ENCODE measurements at places on chromosomes 13 and 19.
A peak's percentile ranks its signal among the peaks of the same experiment; 100 is the strongest.

DNA sequence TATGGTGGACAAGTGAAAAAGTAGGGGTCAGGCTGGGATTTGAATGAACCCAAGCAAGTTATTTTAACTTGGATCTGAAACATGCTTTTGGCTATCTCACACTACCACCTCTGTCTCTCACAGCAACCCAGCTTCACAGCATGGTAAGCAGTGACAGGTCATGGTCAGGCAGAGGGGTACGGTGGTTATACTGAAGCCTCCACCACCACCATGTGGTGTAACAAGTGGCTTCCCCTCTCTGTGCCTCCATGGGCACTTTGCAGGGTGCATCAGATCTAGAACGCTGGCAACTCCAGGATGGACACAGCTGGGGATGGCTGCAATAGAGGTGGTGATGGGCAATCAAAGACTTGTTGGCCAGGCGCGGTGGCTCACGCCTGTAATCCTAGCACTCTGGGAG, 739 bp upstream of the TMEM145 start:
- no peak for DNase-seq

- peak; percentile 14 for DNase-seq
These were observed 197.1 kb downstream of the NDFIP2 start for GRCh38 chr13:79678100-79678499.

DNA sequence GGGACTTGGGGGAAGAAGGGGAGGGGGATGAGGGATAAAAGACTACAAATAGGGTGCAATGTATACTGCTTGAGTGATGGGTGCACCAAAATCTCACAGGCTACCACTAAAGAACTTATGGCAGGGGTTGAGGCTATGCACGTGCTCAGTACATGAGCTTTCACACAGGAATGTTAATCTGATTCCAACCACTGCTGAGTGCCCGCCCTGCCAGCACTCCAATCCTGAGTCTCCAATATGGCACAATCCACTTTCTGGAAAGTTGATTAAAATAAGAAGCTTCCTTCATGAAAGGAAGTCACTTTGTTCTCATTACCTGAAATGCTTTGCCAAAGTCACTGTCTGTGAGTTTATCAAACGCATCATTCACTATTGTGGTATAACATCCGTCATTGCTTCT, 463.0 kb downstream of the IRS2 start:
- no peak for DNase-seq

GRCh38 chr13:45406421-45406820, 11.8 kb downstream of the SLC25A30 start:
- no peak for DNase-seq

DNA sequence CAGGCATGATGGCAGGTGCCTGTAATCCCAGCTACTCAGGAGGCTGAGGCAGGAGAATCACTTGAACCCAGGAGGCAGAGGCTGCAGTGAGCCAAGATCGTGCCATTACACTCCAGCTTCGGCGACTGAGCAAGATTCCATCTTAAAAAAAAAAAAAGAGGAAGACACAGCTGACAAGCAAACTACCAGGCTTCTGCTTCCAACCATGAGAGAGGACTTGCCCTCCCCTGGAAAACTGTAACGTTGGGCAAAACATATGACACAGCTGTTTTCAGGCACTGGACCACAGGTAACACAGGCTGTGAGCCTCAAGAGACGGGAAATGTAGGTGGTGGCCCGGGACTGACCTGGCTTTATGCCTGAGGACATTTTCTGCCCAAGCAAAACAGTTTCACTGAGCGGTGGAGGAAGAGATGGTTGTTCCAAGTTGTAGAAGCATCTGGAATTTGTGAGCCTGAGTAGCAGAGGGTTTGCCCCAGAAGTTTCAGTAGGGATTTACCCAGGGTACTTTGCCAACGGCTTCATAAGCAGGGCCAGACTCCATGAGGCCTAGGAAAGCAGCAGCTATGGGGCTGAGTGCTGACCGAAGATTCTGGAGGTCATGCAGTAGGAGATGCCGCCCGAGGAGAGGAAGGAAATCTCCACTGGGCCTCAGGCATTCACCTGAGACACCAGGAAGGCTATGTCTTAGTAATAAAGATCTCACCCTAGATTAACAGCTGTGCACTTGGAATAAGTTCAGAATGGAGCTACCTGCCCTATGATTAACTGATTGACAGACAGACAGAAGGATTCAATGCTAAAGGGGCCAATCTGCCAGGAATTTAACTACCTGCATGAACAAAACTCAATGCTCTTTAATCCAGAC, 88.0 kb downstream of the ABCC4 start:
- no peak for DNase-seq

- no peak for DNase-seq
These were observed 739.4 kb downstream of the LIG4 start for GRCh38 chr13:107475753-107476453.

DNA sequence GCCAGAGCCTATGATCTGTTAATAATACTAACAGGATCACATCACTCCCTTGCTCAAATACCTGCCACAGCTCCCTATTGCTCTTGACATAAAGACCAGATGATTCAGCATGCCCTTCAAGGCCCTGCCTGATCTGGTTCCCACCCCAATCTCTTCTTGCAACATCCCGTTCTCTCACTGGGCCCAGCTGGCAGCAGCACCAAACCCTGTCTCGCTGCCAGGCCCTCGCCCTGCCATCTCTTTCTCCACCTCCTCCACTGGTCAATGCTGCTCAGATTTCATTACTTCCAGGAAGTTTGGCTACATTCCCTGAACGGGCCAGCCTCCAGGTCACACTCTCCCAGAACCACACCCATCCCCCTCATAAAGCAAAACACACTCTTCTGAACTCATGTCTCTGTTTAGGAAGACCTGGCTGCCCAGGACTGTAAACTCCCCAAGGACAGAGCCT, 8.6 kb upstream of the BCAT2 start:
- DNase-seq = peak; percentile 95

DNA sequence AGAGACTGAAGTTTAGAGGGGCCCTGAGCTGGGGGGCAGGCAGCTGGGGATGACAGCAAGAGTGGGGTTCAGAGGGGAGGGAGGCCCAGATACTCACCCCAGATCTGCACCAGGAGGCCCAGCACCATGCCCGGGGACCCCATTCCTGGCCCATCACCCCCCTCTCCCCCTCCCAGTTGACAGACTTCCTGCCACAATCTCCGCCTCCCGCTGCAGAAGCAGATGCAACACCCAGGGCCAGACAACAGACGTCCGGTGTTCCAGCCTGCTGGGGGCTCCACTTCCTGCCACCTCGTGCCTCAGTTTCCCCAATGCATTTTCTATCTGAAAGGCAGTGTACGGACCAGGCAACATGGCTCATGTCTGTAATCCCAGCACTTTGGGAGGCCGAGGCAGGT, at the start of gene TMIGD2:
TSS of gene TMIGD2 (minus strand) at position 147 of the 398 bp plus-strand sequence. CDS start at position 143, 4 bp downstream.
- no peak for DNase-seq

DNA sequence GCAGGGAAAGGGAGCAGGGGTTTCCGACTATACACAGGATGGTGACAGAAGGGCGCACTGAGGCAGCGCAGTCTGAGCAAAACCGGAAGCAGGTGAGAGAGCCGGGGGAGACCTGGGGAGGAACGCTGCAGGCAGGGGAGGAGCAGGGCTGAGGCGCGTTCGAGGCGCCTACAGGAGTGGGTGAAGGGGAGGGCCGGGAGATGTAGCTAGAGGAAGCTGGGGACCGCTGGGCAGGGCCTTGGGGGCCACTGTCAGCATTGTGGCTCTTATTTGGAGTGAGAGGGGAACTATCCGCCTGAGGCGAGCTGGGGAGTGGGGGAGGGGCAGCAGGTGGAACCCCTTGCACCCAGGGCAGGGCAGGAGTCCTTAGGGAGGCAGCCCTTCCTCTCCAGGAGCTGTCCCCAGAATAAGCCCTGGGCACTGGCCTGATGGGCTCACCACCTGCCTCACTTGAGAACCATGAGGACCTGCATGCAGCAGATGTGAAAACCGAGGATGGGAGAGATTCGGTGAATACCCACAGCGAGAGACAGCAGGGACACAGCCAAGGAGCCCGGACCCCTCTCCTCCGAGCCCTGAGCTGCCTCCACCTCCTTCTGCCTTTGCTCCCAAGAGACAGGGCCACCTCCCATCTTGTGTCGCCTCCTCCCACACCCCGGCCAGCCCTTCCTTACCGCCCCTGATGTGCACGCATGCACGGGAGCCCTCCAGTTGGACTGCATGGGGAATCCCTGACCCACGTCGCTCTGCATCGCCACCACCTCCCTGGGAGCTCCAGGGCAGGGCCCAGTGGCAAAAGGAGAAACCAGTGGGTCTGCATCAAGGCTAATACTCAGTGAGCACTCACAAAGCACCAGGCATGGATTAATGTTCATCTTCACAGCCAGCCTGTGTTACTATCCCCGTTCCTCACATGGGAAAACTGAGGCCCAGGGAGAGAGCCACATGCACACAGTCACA, 10.3 kb downstream of the AKT2 start:
- no peak for DNase-seq

GRCh38 chr13:110500341-110500740, 61.2 kb downstream of the RAB20 start:
- DNase-seq = no peak

DNA sequence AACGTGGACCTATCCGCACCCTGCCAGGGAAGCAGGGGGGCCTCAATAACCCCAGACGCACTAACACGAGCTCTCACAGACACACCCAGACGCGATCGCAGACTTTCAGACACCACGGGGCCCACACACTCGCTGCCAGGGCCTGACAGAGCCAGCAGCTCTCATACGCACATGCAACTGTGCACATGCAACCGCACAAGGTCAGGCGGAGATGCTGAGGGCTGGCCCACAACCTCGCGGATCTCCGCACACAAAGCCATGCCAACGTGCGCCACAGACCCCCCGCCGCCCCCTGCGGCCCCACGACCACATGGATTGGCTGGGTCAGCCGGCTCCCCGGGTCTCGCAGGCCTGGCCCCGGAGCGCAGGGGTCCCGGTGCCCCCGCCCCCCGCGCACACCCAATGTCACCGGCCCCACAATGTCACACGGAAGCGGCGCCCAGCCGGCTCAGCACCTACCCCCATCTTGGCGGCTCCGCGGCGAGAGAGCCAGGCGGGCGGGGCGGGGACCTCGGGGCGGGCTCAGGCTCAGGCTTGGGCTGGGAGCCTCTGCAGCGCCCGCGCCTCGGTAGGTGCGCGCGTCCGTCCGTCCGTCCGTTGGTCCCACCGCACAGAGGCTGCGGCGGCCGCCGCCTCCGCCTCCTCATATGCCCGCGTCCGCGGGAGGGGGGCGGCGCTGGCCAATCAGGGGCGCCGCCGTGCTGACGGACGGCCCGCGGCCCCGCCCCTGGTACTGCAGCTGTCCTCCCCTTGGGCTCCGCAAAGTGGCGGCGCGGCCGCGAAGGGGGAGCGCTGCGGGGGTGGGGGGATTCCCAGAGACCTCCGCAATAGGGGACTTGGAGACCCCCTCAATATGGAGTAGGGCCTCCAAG, at the start of gene ATP1A3:
TSS of gene ATP1A3 (minus strand) at position 619 of the 872 bp plus-strand sequence. CDS start at position 465, 154 bp downstream.
- DNase-seq = peak; percentile 27

- no peak for DNase-seq
These were observed 4.3 kb downstream of the NLRP5 start for GRCh38 chr19:55990831-55991230.

Data from fibroblast of pulmonary artery (primary cell).